ENCODE measurements at places on chromosomes 6 and 20.
A peak's percentile ranks its signal among the peaks of the same experiment; 100 is the strongest.

- no peak for DNase-seq
These were observed 19.8 kb upstream of the SIM1 start for GRCh38 chr6:100484474-100484873.

DNA sequence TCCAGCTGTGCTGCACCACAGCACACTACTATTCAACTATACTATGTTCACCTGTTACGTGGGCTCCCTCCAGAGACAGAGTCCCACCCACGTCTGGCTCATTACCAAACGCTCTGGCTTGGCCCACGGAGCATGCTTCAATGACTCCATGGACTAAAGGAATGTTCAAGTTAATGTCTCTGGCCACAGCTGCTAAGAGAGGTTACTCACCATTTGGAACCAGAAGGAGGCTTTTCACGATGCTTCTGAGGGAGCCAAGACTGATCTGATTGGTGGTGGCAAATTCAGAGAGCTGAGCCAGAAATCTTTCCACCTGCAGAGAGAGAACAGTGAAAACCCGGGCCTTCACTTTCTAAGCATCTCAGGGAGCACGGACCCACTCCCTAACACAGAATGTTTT lies 15.6 kb downstream of the COMMD7 start:
- no peak for DNase-seq

GRCh38 chr20:388034-388994 lies 7.8 kb downstream of the TRIB3 start:
- DNase-seq, result no peak

DNA sequence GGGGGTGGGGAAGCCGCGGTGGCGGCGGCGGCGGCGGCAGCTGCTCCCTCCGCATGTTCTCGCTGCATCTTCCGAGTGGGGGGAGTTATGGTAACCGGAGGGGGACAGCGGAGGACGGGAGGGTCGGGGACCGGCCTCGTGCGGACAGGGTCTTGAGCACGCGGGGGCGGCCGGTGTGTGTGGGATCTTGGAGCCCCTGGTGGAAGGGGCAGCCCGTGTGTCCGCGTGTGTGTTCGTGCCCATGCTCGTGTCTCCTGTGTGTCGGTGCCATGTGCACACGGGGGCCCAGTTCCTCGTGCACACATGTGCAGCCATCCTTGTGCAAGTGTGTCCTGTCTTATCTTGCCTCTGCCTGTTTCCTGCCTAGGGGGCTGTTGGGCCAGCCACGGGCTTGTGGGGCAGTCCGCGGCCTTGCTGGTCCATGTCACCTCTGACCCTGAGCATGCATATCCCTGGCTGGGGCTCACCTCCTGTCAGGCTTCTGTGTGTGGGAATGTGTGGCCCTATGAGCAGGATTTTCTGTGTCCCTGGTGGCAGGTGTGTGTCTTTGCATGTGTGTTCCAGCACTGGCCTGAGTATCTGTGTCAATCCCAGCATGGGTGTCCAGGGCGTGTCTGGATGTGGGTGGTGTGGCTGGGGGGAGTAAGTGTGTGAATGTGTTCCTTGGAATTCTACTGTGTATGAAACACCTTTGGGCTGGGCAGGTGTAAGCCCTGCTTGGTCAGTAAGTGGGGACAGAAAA lies 8.5 kb downstream of the SYNGAP1 start:
- DNase-seq, result peak; percentile 89

- no peak for DNase-seq
These were observed 30.6 kb downstream of the PREP start for GRCh38 chr6:105372142-105372848.

DNA sequence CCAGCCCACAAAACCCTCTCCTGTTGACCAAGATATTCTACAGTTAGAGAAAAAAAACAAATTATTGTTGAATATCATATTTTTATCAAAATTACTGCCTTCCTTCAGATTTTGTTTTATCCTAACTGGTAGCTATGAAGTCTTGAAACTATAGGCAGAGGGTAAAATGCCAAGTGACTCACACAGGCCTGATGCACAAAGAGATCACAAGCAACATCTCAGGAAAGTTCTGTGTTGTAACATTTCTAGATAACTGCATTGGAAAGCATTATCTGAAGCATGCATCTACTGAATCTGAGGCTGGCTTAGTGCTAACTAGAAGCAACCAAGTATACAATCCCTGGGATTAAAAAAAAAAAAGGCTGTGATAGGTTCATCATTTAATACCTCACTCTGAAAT lies 134.2 kb downstream of the PKHD1 start:
- DNase-seq, result no peak

- no peak for DNase-seq
These were observed 144.5 kb downstream of the SMOC2 start for GRCh38 chr6:168585441-168585840.

DNA sequence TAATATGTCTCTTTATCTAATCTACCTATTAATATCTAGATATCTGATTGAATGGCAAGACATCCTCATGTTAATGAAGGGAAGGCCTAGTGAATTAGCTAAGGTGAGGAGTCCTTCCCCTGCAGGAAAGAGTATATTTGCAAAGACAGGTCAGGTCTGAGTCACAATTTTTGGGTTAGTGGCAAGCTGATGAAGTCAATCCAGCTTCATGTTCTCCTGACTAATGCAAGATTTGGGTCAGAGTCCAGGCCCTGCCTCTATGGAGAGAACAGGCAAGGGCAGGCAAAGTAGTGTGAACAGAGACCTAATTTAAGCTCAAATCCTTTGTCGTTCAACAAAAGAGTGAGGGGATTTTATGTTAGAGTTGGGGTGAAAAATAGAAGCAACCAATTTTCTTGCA lies 496.7 kb downstream of the BMP2 start:
- no peak for DNase-seq

GRCh38 chr6:225907-226306 lies 66.4 kb upstream of the DUSP22 start:
- no peak for DNase-seq

DNA sequence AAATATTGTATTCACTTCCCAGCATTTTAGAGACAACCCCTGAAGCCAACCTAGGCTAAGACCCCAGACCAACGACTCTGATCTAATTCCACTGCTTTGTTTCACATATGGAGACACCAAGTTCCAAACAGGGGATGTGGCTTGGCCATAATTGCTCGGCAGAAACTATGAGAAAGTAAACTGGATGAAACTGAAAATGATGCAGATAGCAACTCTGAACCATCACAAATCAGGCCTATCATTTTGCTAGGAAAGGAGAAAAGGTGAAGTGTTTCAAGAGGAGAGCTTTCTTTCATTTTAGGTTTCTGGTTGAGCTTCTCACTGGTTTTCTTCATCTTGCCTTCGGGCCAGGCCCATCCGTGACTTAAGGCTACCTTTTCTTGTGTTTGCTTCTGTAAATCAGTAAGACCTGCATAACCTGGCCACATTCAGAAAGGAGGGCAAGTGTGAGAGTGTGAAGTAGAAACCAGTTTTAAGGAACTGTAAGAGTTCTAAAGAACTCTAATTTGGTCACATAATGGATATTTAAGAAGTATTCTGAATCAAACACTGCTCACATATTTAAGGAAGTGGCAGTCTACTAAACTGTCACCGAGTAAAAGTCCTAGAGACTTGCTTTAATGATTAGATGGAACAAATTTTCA lies 105.8 kb downstream of the BACH2 start:
- DNase-seq, result no peak

DNA sequence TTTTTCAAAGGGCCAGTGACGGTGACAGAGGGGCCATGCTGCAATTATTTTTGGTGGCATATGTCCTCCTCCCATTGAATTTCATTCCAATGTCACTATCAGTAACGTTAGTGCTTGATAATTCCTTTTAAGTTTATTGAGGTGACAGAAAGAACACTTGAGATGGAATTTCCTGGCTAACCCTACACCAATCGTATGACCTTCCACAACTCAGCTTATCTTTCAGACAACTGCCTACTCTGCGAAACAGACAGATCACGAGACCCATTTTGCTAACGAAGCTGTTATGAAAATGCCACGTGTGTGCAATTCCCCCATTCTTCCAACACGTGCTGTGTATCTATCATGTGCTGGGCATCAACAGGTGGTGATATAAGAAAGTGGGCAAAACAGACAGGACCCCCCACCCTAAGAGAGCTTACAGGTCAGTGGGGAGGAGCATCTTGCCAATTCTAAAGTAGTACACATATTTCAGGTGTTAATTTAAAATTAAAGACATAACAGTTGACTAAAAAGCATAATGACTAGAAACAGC lies 113.0 kb downstream of the IRF4 start:
- DNase-seq, result no peak

GRCh38 chr6:34673064-34673463 lies 23.5 kb downstream of the ILRUN start:
- DNase-seq, result no peak

- DNase-seq, result no peak
These were observed 105.1 kb downstream of the TRMT11 start for GRCh38 chr6:126091466-126091865.

DNA sequence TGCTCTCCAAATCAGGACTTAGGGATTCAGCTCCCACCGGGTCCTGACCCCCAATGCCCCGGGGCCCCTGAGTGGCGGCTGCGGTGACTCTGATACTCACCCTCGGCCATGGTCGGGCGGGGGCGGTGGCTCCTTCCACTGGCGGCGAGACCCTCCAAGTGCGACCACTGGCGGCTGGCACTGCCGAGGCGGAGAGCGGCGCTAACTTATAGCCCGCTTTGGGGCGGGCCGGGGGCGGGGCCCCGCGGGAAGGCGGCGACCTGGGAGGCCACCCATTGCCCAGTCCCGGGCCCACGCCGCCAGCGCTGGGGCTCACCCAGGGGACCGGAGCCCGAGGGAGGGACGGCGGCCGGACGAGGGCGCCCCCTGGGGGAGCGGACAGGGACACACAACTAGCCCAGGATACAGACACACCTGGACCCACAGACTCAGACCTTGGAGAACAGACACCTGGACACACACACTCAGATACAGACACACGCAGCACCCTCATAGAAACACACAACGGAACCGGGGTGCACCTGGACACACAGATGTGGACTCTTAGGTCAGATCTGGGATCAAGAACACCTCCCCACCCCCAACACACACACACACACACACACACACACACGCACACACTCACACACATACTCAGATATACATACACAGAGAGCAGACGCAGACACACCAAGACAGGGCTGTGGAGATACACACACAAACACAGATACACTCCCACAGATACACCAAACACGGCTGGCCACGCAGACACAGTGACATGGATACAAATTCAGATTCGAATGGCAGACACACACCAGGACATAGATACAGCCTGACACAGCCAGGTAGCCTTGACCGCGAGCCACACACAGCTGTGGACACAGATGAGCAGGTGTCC lies at the start of gene TGM2:
Gene TGM2, minus strand, starts transcription at position 182 of the 877 bp plus-strand sequence. Its CDS starts 72 bp downstream, at position 110.
- DNase-seq, result peak; percentile 91

GRCh38 chr6:44179648-44180047 lies 21.0 kb downstream of the CAPN11 start:
- no peak for DNase-seq

DNA sequence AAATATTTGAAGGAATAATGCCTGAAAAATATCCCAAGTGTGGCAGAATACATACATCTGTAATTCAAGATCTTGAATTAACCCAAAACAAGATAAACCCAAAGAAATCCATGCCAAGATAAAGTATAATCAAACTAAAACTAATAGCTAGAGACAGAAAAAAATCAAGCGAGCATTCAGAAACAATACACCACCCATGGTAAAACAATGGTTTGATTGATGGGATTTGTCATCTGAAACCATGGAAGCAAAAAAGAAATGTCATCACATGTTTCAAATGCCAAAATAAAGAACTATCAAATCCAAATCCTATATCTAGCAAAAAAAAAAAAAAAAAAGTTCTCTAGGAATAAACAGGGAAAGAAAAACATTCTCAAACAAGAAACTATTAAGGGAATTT lies 5.1 kb upstream of the DEFB127 start:
- DNase-seq, result no peak

- no peak for DNase-seq
These were observed 92.8 kb downstream of the PRDM1 start for GRCh38 chr6:106178900-106179299.

DNA sequence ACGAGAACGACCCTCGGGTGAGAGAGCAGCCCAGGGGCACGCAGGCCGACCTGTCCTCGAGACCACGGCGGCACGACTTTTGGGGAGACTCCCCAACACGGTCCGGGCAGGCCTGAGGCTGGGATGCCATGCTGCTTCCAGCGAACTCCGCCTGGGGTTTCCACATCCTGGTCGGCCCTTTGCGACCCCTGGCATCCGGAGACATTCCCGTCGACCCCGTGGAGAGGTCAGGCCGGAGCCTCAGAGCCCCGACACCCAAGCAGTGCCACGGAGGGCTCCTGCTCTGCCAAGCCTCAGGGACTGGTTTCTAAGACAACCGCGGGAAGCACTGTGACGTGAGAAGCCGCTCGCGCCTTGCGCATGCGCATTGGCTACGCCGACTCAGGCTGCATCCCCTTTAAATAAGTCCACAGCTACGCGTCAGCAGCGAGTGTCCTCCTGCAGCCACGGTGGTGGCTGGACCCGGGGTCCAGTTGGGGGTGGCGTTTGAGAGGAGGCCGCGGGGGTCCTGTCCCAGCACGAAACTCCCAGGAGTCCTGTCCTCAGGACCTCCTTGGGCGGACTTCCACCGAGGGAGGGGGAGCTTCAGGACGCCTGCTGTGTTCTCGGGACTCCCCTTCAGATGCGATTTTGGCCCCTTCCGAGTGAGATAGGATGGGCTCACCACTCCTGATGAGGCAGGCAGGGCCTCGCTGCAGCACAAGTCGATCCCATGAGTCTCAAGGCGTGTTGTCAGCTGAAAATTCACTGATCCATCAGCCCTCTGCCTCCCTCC lies 1089.3 kb upstream of the DEFB115 start:
- no peak for DNase-seq

- no peak for DNase-seq
These were observed 42.1 kb upstream of the ARMC2 start for GRCh38 chr6:108806171-108806570.

DNA sequence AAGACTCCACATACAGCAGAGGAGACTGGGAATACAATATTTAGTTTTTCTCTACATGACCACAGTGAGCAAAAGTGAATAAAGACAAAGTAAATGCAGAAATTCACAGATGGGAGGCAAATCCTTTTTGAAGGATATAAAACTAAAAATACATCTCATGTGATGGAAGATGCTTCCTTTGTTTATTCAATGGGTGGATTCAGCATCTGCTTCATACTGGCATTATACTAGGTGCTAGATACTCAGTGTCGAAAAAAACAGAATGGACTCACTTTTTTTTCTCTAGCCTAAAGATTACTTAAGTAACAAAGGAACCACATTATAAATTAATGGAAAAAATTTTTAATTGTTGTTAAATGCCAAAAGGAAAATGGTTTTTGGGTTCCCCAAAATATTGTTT lies 216.2 kb downstream of the TRDN start:
- DNase-seq, result no peak

Measured in HuH-7 (cell line).